Uterus (tissue), 4 donors: ENCODE measurements at places on chromosomes 3 and 15. TPM values are rescaled to one million over a fixed set of nuclear protein-coding genes. Genes with fewer than 3 reads are reported as not detected.

DNA sequence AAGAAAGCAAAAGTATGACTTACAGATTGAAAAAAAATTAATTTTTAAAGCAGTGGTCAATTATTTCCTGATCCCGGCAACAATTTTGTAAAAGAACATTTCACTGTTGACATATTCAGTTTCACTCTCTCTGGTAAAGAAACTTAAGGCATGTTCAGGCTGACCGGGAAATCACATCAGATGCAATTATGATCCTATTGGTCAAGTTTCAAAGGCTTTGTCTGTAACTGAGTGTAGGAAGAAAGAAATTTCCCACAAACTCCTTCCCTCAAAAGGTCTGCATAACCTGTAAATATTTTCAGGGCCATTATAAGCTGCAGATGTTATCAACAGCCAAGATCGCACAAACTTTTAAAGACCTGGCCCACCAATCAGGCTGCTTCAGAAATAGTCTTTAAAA lies 205.4 kb upstream of the IGF1R start:
- no peak for DNase-seq
- no peaks in the 10 kb centered on the region for H3K27me3 ChIP-seq
- H3K4me1 ChIP-seq = no peaks in the 10 kb centered on the region

DNA sequence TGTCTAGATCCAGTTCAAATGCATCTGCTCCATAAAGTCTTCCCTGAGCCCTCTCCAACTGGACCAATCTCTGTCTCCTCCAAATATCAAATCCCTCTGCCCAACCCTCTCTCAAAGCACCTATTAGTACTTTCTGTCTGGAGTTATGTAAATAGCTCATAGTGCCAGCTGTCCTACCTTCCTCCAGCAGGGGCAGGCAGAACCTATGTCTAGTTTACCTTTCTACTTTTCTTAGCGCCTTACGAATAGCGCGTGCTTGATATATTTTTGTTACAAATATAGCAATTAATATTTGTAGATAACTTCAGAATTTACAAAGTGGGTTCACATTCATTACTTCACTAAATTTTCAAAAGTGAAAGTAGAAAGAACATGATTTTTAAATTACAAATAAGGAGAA lies 14.0 kb upstream of the CCDC80 start:
- H3K27me3 ChIP-seq = no peaks in the 10 kb centered on the region
- no peaks in the 10 kb centered on the region for H3K4me1 ChIP-seq
- H3K36me3 ChIP-seq = no peaks in the 10 kb centered on the region
- no peak for DNase-seq
- H3K27ac ChIP-seq = peak overlapping the region; percentile 62
- H3K4me3 ChIP-seq = no peak overlapping the region

GRCh38 chr3:155640098-155640497 lies 104.8 kb downstream of the PLCH1 start:
- H3K4me3 ChIP-seq = no peak overlapping the region
- H3K4me1 ChIP-seq = no peaks in the 10 kb centered on the region
- no peak for DNase-seq
- H3K27me3 ChIP-seq = no peaks in the 10 kb centered on the region
- no peaks in the 10 kb centered on the region for H3K36me3 ChIP-seq

CNTN6 gene
- 0.21 TPM for total RNA-seq

DNA sequence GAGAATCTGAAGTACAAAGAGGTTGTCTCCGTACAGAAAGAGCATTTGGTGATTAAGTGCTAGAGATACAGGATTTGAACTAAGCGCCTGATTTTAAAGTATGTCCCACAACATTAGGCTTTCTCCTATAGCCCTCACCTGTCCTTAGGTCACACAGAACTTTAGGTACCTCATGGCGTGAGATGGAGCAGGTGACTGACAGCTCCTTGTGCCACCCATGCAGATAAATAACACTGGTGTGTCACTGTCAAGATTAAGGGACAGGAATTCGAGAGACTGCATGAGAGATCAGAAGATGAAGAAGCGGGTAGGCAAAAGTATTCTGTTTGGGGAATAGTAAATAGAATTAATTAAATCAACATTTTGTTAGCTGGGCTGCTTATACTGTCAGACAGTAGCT lies 1.1 kb downstream of the BLM start:
- peaks cover 7% of the 10 kb centered on the region for H3K4me1 ChIP-seq
- H3K27me3 ChIP-seq = no peaks in the 10 kb centered on the region
- DNase-seq = no peak
- no peak overlapping the region for H3K4me3 ChIP-seq
- H3K36me3 ChIP-seq = no peaks in the 10 kb centered on the region
- no peak overlapping the region for H3K27ac ChIP-seq

- no peak for DNase-seq
- H3K27ac ChIP-seq = no peak overlapping the region
- no peaks in the 10 kb centered on the region for H3K36me3 ChIP-seq
- H3K27me3 ChIP-seq = no peaks in the 10 kb centered on the region
These were observed 2.8 kb downstream of the SHISA5 start for GRCh38 chr3:48501196-48501595.

DNA sequence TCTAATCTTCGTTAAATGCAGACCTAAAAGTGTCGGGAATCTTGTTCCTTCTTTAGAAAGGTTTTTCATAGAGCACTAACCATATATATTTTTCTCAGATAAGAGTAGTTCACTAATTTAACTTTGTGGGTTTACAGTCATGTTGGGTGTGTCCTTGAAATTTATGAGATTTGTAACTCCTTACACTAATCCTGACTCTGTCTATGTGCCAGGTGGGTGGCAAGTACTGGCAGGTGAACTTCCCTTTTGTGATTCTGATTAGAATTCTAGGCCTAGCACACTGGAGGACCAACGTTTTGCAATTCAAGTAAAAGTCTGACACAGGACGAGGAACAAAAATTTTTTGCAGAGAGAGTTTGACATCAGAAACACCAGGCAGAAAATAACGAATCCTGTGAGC lies 220.1 kb downstream of the P3H2 start:
- no peaks in the 10 kb centered on the region for H3K27me3 ChIP-seq
- no peak overlapping the region for H3K4me3 ChIP-seq
- H3K36me3 ChIP-seq = no peaks in the 10 kb centered on the region
- no peak for DNase-seq

DNA sequence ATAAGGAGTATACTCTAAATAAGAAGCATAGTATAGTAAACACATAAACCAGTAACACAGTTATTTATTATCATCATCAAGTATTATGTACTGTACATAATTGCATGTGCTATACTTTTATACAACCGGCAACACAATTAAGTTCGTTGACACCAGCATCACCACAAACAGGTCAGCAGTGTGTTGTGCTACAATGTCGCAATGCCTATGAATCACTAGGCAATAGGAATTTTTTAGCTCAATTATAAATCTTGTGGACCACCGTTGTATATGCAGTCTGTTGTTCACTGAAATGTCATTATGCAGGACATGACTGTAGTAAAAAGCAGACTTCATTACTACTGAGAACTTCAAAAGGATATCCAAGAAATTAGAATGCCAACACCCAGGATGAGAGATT lies 177.0 kb downstream of the PDCD6IP start:
- H3K36me3 ChIP-seq = no peaks in the 10 kb centered on the region
- H3K4me1 ChIP-seq = no peaks in the 10 kb centered on the region
- no peak overlapping the region for H3K4me3 ChIP-seq
- H3K27me3 ChIP-seq = no peaks in the 10 kb centered on the region
